Stimulated activated CD4-positive, alpha-beta T cell treated with anti-CD3 and anti-CD28 coated beads, Interleukin-1b, Interleukin-23, amount 100 ng/mL, for 1 hour (primary cell): ENCODE measurements at places on chromosomes 16 and 17.

- no peak for DNase-seq
These were observed 593.5 kb upstream of the SOX9 start for GRCh38 chr17:71527311-71527710.

- DNase-seq, result no peak
These were observed 97.1 kb downstream of the PITPNC1 start for GRCh38 chr17:67474081-67474661.

DNA sequence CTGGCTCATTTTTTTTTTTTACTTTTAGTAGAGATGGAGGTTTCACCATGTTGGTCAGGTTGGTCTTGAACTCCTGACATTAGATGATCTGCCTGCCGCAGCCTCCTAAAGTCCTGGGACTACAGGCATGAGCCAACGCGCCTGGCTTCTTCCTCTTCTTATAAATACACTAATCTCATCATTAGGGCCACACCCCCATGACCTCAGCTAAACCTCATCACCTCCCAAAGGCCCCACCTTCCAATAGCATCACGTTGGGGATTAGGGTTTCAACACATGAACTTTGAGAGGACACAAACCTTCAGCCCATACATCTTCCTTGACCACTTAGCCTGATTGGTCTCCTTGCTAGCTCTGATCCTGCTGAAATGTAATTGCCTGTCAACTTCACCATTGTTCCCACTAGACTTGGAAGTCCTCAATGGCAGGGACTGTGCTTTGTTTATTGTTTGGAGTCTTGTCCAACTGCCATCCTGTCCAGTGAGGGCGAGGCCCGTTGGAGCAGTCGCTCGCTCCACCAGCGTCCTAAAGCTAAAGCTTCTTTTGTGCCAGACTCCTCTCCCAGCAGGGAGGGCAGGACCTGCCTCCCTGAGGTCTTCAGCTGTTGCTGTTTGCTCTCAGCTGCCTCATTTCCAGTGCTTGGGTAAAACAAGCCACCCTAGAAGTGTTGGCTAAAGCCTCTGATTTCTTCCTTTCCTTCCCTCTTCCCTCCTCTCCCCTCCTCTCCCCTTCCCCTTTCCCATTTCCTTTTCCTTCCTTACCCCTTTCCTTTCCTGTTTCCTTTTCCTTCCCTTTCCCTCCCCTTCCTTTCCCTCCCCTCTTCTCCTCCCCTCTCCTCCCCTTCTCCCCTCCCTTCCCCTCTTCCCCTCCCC is 85.3 kb downstream of the HAPSTR1 start:
- DNase-seq, result no peak

DNA sequence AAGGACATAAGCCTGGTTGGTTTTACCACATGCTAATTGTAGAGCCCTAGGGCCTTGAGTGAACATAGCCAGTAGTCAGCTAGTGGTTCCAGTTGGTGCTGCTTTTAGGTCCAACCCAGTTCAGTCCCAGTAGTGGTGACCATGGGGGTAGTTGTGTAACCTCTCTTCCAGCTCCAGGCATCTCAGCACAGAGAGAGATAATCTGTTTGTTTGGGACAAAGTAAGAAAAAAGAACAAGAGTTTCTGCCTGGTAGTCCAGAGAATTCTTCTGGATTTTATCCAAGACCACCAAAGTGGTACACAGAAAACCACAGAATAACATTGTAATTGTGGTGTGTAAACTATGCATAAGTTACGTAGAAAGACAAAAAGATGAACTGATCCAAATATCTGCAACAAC is 5.2 kb upstream of the CCL13 start:
- no peak for DNase-seq

- no peak for DNase-seq
These were observed at the start of gene RPUSD1 for GRCh38 chr16:787978-788398. RPUSD1 (minus strand) TSS chr16:788381; CDS start chr16:787737, 644 bp downstream.

DNA sequence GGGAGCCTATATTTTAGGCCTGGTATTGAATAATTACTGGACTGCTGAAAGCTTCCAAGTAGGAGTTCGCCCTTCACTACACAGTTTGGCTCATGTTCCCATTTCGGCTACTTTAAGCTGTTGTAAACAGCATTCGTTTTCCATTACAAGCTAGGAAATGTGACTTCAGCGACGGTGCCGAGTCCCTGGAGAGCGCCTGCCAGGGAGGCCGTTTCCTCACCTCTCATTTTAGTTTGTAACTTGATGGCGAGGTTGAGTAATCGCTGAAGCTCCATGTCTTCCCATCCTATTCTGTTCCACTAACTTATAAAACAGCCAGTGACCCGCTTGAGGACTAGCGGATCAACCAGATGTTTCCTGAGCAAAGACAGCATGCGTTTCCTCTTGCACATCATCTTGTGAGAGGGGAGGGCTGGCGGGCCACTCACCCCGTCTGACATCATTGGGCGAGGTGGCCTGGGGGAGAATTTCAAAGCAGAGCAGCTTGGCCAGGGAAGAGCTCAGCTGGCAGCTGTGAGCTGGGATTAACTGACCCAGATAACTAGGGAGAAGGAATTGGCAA is 32.9 kb downstream of the PCTP start:
- DNase-seq, result no peak

- no peak for DNase-seq
These were observed 50.3 kb downstream of the N4BP1 start for GRCh38 chr16:48559462-48560211.

DNA sequence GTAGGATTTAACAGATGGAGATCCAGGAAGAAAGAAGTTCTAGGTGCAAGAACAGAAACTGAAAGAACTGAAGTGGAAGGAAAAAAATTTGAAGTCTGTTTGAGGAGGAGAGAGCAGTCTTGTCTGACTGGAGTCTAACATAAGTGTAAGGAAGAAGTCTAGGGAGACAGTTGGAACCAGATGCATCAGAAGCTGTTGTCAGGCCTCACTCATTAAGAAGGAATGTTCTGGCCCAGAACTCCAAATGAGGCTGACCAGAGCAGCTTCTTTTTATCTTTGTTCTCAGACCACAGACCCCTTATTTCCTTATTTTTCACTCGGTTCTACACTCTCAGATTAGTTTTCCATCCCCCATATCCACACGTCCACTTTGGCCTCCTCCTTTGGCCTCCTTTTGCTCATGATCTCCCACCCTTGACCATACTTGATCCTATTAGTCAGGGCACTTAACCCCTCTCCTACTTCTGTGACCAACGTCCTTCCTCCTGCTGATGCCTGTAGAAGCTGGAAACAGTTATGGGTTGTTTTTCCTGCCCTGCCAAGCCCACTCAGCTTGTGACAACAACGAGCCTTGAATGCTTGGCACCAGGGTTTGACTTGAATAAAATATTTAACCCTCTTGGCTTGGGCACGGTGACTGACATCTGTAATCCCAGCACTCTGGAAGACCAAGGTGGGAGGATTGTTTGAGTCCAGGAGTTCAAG is 7.0 kb upstream of the MYH2 start:
- no peak for DNase-seq

DNA sequence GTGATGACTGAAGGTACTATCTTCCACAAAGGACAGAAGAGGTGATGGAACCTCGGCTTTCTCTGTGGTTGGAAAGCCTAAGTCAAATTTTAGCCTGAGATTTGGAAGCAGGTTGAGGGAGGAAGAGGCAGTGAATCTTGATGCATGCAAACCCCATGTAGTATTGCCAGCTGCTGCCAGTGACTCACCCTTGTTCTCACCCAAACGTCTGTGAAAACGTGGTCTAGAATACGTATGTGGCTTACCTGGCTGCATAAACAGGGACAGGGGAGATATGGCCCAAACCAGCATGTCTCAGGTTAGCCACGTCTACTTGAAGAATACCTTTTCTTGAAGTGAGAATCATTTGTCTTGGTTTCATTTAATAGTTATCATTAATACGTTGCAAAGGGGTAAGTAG is 438.0 kb upstream of the MAF start:
- DNase-seq, result no peak

DNA sequence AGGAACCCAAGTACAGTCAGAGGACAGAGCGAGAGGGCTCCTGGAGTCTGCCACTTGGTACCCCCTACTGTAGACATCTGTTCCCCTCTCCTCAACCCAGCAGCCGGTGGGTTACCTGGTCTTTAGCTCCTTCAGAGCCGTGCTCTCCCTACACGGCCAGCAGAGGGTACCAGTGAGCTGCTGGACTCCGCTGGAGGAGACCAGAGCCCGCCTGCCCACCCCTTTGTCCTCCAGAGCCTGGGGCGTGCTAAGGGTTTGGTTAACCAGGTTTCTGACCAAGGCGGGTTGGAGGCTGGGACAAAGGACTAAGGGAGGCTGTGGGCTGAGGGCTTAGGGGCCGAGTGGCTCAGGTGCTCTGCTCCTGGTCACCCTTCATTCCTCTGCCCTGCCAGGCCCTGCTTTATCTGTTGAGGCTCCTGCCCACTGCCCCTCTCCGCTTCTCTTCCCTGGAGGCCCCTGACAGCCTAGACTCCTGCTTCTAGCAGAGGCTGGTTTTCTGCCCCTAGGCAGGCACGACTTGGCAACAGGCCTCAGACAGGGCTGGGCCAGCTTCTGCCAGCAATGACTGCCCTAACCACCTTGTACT is 2.7 kb upstream of the HSD11B2 start:
- DNase-seq, result peak; percentile 33

DNA sequence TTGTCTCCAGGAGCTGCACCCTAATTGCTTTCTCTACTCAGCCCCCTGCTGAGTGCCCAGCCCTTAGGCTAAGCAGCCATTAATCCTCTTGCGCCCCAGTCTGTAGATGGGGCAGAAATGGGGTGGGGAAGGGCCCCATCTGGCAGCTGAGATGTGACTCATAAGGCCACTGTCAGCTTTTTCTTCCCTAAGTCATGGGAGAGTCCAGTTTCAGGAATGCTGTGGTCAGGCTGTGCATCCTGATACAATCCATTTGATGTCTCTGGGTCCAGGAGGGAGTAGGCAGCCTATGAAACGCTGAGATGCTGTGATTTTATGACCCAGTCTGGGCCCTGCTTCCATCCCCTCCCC is 12.3 kb downstream of the PLXDC1 start:
- no peak for DNase-seq

GRCh38 chr17:43315369-43315768 is 81.6 kb upstream of the RNU2-1 start:
- no peak for DNase-seq

DNA sequence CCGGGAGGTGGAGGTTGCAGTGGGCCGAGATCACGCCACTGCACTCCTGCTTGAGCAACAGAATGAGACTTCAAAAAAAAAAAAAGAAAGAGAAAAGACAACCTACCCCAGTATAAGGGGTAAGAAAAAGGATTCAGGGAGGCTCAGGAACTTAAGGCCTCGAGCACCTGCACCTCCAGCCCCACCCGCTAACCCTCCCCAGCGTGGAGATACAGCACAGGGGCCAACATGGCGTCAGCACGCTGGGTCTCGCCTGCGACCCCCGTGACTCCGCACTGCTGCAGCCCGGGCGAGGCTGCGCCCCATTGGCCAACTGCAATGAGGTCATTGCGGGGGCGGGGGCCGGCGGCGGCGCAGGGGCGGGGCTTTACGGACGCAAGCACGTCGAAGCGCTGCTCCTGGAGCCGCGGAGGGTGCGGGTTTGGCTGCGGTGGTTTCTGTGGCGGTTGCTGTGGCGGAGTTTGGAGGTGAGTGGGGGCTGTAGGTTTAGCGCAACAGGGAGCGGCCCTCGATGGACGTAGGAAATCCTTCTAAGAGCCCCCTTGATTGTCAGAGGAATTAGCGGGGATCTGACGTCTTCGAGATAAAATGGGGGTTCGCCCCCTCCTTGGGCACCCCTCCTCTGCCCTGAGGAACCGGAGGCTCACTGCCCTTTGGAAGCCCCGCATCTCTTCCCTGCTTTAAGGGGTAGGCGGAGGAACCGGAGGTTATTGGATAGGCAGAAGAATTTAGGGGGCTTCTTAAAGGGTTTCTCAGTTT is at the start of gene ATP6V0A1:
Gene ATP6V0A1 (plus strand): TSS at position 382 of the 759 bp plus-strand sequence. CDS start 2,017 bp downstream, outside the sequence.
- DNase-seq, result peak; percentile 59

GRCh38 chr16:47774661-47775060 is 313.5 kb downstream of the PHKB start:
- DNase-seq, result no peak

DNA sequence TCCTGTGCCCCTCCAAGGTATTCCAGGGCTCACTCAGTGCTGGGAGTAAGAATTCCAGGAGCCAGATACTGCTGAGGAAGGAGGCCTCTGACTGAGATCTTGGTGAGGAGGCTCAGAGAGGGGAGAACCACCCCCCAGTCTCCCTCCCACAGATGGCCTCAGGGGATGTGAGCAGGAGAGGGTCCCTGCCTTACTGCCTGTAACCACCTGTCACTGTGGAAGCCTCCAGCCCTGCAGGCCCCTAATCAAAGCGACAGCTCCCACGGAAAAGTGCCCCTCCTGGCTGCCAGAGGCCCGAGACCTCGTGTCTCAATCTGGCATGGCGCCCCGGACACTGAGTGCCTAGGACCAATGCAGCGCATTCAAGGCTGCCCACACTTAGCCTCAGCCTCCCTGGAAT is 7.7 kb upstream of the C17orf113 start:
- no peak for DNase-seq

DNA sequence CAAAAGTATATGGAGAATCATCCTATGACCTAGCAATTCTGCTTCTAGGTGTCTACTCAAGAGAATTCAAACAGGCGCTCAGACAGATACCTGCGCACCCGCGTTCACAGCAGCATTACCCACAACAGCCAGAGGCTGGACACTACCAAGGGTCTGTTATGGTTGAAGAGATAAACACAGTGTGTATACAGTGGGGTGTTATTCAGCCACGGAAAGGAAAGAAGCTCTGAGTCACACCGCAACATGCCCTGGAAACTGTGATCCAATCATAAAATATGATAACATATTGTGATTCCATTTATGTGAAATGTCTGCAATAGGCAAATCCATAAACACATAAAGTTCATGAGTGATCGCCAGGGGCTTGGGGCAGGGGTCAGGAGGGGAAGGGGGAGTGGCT is 18.0 kb upstream of the JPH3 start:
- DNase-seq, result no peak

- no peak for DNase-seq
These were observed 608 bp upstream of the COX10 start for GRCh38 chr17:14068542-14069250.

- no peak for DNase-seq
These were observed 18.6 kb upstream of the PITPNM3 start for GRCh38 chr17:6574687-6575595.

GRCh38 chr17:78416791-78417530 is 38.5 kb downstream of the PGS1 start:
- no peak for DNase-seq

DNA sequence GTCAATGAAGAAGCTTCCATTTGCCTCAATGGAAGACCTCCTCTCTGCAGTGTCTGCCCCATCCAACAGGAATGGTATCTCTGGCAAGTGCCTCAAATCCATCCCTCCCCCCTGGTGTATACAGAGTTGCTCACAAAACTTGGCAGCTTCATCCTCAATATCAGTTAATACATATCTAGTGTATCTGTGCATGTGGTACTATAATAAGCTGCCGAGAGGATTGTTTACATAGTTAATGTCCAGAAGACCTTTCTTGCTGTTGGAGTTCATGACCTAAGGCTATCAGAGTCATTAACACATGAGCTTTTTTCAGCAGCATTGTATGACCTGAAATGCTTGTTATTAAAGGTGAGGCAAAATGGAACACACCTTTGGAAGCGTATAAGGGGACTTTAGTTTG is 14.0 kb upstream of the RASL10B start:
- DNase-seq, result no peak
